ENCODE measurements at places on chromosomes 13 and 19. TPM values are rescaled to one million over a fixed set of nuclear protein-coding genes. Genes with fewer than 3 reads are reported as not detected.

The TEX26 gene
- 0.44 TPM for total RNA-seq

The BEST2 gene
- not detected for total RNA-seq

The SIGLEC8 gene
- not detected for total RNA-seq

The NUMBL gene
- 93.2 TPM for total RNA-seq

The ZNF528 gene
- 30.4 TPM for total RNA-seq

The NLRP7 gene
- under 0.01 TPM for total RNA-seq
